ENCODE measurements at places on chromosomes 7 and 10. TPM values are rescaled to one million over a fixed set of nuclear protein-coding genes. Genes with fewer than 3 reads are reported as not detected.

GRCh38 chr10:33571616-33572015 lies 237.1 kb upstream of the NRP1 start:
- DNase-seq, result no peak

- no peak for DNase-seq
These were observed 303.9 kb downstream of the OTUD1 start for GRCh38 chr10:23742807-23743206.

GRCh38 chr10:103888113-103888841 lies 29.7 kb downstream of the STN1 start:
- DNase-seq, result peak; percentile 58

- DNase-seq, result no peak
These were observed 114.6 kb downstream of the GALNT11 start for GRCh38 chr7:152140067-152140466.

Gene CYP3A5
- not detected for total RNA-seq

GRCh38 chr10:16999665-17000451 lies 129.8 kb downstream of the CUBN start:
- DNase-seq, result no peak

DNA sequence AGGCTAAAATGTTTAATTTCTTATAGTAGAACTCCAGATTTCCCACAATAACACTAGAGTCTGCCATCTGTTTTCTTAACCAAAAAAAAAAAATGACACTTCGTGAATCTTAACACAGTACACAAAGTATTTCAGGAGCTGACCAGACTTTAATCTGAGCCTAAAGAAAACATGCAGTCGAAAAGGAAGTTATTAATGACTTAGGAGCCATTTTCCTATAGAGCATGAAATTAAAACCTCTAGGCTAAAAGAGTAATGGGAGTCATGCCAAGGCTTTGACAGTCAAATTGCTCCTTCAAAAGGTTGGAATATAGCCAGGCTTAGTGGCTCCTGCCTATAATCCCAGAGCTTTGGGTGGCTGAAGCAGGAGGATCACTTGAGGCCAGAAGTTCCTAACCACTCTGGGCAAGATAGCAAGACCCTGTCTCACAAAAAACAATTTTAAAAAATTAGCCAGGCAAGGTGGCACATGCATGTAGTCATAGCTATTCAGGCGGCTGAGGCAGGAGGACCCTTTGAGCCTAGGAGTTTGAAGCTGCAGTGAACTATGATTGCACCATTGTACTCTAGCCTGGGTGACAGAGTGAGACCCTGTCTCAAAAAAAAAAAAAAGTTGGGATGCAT lies 13.6 kb downstream of the MICU1 start:
- DNase-seq, result no peak

All from hematopoietic multipotent progenitor cell (in vitro differentiated cells).